ENCODE measurements at places on chromosomes 12 and 14.

DNA sequence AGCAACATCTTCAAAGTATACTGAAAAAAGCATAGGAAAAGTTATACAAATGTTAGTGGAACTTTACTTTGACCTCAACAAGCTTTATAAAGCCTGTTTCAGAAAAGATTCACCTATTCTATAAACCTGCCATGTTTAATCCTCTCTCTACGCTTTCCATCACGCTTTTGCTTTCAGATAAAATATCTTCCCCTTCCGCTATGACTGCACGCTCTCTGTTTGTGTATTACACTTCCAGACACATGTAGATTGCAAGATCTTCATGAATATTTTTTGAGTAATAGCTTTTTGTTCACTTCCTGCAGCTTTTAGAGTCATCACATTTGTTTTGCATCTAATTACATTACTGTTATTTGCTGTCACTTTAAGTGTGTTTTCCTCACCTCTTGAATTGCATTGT is 271.4 kb downstream of the RASSF9 start:
- no peak for DNase-seq

- DNase-seq, result no peak
Observed at GRCh38 chr12:49456131-49456679, 82.6 kb upstream of the KCNH3 start.

DNA sequence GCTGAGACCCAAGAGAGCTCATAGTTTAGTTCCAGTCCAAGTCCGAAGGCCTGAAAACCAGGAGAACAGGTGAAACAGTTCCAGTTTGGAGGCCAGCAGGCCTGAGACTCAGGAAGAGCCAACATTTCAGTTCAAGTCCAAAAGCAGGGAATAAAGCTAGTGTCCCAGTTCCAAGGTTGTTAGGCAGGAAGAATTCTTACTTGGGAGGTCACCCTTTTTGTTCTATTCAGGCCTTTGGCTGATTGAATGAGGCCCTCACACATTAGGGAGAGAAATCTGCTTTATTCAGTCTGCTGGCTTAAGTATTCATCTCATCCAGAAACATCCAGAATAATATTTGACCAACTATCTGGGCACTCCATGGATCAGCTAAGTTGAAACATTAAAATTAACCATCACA is 294.6 kb downstream of the PCNX1 start:
- no peak for DNase-seq

DNA sequence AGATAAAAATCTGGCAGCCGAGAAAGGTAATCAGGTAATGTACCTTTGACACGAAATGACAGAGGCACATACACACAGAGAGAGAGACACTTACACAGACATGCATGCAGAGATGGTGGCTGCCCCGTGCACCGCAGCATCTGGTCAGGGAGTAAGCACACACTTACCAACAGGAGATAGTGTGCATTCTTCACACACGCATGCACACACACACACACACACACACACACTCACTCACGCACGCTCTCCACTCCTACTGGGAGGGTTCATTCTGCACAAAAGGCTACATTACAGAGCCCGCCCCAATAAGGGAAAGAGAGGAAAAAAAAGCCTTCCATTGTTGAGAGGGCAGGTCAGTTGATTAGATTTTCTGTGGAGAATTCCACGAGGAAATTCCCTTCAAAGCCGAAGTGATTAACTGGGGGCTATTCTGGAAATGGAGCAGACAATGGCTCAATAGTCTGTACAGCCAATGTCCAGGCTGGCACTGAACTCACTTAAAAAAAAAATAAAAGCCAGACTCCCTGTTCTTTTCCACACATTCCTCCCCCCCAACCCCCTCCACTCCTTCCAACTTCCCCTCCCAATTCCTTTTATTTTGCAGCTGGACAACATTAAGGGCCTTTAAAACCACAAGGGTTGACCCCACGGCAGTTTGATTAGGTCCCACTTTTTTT is 1.4 kb upstream of the SOX5 start:
- no peak for DNase-seq

- DNase-seq, result no peak
Observed at GRCh38 chr12:114904254-114905003, 220.5 kb upstream of the TBX3 start.

DNA sequence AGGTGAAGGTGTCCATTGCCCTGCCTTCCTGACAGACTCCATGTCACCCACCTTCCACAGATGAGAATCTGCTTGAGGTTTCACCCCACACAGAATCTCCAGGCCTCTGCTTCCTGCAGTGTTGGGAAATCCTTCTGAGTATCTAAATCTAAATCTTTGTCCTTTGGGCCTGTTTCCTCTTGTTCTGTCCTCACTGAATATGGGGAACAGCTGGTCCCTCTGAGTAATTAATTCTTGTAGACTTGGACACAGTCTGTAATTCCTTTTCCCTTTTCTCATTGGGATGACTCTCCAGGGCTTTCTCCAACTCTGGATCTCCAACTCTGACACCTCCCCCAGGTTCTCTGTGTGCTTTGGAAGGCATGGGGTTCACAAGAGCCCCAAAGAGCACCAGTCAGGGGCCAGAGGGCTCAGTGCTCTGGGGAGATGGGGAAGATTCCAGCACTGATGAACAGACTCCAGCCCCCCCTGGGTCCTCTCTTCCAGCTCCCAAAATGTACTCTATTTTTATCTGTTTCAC is 2.3 kb upstream of the ACVRL1 start:
- DNase-seq, result no peak

- DNase-seq, result no peak
Observed at GRCh38 chr14:59214702-59215302, 26.3 kb downstream of the DAAM1 start.

DNA sequence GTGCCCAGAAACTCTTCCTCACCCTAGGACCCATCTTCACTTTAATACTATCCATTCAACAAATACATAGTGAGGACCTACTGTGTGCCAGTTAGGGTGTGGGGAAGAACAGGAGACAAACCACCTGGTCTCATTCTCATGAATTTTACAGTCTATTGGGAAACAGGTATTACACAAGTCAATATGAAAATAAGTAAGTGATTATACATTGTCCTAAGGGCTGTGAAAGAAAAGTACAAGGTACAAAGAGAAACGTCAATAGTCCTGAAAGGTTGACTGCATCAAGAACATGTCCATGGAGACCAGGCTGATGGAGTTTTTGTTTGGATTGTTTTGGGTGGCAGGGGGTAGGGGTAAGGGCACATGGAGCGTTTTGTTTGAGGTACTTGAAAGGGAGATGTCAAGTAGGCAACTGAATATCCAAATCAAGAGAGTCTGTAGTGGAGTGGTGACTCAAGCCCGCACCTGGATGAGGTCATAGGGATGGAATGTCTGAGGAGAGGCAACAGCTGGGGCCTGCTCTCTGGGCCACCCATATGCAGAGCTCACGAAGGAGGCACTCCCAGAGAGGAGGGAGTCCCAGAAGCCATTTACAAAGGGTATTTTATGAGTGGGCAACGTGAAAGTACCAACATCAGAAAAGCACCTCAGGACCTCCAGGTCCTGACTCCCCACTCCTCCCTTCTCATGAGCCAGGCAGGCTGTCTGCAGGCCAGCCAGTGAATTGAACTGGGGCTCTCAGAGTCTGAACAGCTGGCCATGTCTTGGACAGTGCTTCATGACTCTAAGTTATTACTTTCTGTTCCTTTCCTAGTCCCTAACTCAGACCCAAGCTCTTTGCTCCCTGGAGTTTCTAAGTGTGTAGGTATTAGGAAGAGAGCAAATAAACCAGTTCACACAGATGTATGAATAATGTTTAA is 272.0 kb downstream of the ZFP36L1 start:
- DNase-seq, result no peak

DNA sequence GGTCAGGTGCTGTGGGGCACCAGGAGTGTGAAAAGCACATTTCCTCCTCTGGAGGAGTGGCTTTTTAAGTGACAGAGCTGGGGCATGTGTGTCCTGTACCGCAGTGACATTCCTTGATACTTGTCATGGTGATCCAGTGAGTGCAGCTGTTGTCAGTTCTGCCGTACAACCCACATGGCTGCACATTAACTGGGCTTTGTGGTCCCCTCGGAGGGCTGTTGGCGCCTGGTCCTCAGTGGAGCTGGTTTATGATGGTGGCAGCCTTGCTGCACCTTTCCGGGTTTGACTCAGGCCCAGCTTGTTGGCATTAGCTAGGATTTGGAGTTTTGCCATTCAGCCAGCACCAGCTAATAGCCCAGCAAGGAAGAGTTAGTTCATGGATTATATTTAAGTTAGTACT is 77.0 kb downstream of the SLC25A47 start:
- DNase-seq, result peak; percentile 17

- no peak for DNase-seq
Observed at GRCh38 chr12:111409403-111409779, 3.7 kb downstream of the SH2B3 start.

GRCh38 chr12:129772501-129773493 is 131.0 kb downstream of the TMEM132D start:
- no peak for DNase-seq

GRCh38 chr14:91399868-91400640 is 17.6 kb downstream of the CCDC88C start:
- no peak for DNase-seq

DNA sequence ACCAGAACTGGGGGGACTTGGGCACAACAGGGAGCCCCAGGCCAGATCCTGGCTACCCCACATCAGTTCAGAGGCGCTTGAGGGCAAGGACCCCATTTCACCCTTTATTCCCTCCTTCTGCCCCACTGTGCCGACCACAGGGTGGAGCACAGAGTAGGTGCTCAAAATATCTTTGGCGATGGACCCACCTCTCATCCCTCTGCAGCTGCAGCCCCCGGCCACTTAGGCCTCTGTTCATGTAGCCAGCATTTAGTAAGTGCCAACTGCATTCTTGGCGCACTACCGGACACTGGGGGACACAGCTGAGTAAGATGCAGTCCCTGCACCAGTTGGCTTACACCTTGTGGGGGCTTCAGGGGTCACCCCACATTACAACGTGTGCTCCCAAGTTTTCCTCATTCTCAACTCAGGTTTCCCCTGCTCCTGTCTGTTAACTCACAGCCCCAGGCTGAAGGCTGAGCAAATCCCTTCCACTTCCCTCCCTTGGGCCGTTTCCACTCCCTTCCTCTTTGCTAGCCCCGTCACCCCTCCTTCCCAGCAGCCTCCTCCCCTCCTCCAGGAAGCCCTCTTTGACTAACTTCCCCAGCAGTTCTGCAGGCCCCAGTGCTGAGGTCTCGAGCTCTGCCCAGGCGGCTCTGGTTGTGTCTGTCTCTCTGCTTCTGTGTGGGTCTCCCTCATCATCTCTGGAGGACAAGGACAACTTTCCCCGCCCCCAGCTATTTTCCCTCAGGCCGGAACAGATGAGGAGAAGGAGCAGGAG is 26.5 kb downstream of the KRT80 start:
- DNase-seq, result no peak

DNA sequence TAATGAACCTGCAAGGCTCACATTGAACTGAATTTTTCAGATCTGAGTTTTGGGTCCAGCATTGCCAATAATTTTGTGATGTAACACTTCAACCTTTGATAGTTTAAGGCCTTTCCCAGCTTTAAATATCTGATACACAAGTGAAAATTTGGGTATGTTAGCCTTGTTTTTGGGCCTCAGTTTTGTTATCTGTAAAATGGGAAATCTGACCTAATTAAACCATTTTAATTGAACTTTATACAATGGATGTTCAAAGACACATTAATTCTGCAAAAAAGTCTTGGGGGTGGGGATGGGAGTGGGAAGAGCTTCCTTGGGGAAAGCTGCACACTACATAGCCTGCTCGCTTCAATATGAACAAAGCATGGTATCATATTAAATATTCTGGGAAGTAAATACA is 5.2 kb upstream of the SPATS2 start:
- no peak for DNase-seq

GRCh38 chr12:124152731-124153130 is 142.2 kb upstream of the RFLNA start:
- no peak for DNase-seq

DNA sequence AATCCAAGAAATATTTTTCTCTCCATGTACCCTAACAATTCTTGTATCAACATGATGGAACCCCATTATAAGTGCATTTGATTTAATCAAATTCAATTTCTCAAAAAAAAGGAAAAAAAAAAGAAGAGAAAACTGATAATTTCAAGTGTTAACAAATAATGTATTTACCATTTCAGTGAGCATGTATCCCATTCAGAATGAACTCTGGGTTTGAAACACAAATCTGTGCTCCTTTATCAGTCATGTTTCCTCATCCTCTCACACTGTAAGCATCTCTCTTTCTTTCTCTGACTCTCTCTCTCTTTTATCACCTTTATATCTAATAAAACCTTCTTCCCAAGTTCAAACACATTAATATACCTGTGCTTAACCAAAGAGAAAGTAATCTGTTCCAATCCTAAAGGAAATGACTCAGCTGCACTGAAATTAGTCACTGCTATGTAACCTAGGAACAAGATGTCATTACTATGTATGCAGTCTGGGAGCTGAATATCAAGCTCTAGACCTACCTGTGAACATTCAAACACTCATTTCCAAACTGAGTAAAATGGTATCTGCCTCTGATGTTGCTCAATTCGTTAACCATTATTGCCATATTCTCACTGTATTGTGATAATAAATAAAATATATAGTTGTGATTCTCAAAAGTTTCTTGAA is 135.0 kb upstream of the LRIG3 start:
- DNase-seq, result no peak

DNA sequence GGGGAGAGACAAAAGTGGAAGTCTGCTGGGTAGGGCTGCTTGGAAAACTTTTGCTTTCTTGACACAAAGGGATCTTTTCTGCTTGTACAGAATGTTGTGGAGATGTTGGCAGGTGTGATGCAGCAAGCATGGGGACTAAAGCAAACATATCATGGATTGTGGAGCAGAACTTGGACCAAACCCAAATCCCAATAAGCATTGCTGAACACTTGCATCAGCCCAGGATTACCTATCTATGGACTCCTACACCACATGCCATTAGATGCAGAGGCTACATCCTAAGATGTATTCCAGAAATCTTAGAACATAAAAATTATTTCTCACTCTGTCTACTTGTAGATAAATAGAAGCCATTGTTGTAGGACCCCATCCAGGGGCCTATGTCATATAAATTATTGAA is 44.7 kb upstream of the RERG start:
- DNase-seq, result no peak

Measured in NCI-H446 (cell line).